Esophagus muscularis mucosa (tissue), 4 donors: ENCODE measurements at places on chromosomes 6 and 20. TPM values are rescaled to one million over a fixed set of nuclear protein-coding genes. Genes with fewer than 3 reads are reported as not detected.

DNA sequence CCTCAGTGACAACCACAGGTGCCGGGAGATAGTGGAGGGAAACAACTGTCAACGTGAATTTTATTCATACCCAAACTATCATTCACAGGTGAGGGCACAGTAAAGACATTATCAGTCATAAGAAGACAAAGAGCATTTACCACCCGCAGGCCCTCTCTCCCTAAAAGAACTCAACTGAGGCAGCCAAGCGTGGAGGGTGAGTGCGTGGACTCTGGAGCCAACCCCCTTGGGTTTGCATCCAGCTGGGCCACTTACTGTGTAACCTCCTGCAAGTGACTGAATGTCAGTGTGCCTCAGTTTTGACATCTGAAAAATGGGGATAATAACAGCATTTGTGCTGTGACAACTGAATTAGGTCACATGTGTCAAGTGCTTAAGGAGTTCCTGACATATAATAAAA, 70.6 kb upstream of the KCNK16 start:
- peak; percentile 87 for DNase-seq

DNA sequence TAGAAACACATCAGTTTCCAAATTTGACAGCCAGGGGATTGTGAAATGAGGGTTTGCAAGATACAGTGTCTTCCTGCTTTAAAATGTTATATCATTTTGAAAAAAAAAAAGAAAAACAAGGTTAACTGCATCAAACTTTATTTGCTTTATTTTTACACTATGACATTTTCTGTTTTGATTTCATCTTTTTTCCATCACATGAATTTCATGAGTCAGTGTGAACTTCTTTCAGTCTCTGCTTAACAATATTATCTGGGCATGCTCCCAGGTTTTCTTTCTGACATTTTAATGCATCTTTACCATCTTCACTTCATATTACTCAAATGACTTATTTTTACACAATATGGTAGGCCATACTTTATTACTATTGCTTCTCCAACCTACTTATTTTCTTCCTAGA, 1.9 kb downstream of the NCOA7 start:
- no peak for DNase-seq

DNA sequence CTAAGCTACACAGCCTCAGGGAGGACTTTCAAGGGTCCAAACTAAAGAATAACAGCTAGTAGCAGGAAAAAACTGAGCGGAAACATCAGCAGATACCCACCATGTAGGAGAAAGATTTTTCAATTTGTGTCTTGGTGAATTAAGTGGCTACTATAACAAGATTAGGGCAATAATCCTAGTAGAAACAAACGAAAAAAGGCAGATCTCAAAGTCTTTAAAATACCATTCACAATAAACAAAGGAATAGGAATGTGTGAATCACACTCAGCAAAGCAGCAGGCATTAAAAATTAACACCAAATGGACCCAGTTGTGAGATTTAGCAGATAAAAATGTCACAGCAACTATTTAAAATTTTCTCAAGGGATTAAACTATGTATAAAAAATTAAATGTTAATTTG, 761.2 kb downstream of the TENT5A start:
- DNase-seq: no peak

DNA sequence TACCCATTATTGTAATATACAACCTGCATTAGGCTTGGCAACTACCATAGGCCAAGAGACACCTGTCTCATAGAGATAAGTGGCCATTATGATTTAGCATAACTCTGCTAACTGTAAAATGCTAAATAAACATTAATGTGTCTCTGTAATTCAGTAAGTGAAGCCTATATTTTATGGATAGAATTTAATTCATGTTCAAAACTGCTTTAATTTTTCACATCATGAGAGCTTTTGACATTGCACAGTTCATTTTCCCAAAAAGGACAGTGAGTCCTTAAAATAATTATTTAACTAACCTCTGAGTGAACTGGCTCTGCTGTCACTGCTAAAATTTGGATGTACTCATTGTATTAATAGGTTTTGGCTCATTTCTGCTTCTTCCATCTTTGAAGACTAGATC, 41.4 kb upstream of the TMX4 start:
- DNase-seq: no peak

The ORC3 gene
- 10.4 TPM for total RNA-seq

The ENPP5 gene
- total RNA-seq: 0.46 TPM

GRCh38 chr20:46562373-46563169, 12.1 kb upstream of the OCSTAMP start:
- DNase-seq: peak; percentile 95

The LKAAEAR1 gene
- total RNA-seq: not detected

The SGK2 gene
- total RNA-seq: 0.42 TPM

DNA sequence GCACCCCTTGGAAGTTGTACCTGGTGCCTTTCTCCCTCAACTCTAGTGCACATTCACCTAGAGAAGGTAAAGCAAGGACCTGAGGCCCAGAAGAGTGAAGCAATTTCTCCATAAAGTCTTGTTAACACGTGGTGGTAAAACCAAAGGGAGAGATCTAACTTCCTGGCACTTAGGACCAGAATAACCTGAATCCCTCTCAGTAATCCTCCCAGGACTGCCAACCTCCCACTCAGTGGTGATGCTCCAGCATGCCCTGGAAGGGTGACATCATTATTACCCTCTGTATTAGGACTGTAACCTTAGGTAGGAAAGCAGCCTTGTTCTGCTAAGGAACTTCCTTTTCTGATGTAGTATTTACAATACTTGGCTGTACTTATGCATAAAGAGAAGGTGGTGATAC, 330.6 kb upstream of the MARCKS start:
- no peak for DNase-seq

DNA sequence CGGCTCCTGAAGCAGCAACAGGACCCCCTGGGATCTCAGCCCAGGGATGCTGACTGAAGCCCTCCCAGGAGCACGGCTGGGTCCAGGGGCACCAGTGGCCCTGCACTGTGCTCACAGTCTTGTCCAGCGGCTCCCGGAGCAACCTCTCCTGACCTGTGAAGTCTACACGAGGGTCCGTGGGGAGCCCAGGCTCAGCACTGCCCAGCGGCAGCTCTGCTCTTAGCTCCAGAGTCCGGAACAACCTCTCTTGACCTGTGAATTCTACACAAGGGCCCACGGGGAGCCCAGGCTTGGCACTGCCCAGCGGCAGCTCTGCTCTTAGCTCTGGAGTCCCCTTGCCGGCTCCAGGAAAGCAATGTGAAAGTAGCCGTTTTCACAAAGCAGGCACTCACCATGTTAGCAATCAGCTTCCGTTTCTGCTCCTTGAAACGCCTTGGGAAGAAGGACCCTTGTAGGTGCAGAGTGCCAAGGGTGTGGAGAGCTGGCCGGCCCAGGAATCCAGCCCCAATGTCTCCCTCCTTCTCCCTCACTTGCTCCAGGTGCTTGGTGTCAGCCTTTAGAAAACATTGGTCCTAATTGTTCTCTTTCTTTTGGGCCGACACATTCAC, 310.9 kb downstream of the CDH4 start:
- DNase-seq: no peak

The TMEM217 gene
- 0.26 TPM for total RNA-seq
